ENCODE measurements at places on chromosomes 16 and 17.

DNA sequence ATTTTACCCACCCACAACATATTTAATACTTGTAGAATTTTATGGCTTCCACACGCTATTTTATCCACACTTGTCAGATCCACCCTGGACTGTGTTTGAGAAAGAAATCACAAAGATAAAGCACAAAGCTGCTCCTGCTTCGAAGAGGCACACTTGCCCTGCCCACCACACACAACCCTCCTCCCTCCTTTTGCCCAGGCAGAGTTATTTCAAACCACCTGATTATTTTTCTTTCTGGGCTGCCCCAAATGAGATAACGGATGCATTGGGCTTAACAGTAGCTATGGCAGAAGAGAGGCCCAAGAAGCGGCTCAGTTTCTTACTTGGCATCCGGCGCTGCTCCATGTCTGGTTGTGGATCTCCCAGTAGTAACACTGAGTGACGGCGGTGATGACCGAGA is 27.2 kb downstream of the PKD1L3 start:
- DNase-seq: no peak

GRCh38 chr17:68161644-68162428 is 86.0 kb upstream of the AMZ2 start:
- no peak for DNase-seq

GRCh38 chr17:41496803-41497484 is 7.2 kb upstream of the KRT36 start:
- DNase-seq: peak; percentile 99

- DNase-seq: no peak
These were observed 4.4 kb upstream of the ABCA9 start for GRCh38 chr17:69065113-69065512.

GRCh38 chr16:57023541-57024249 is 34.3 kb downstream of the NLRC5 start:
- no peak for DNase-seq

DNA sequence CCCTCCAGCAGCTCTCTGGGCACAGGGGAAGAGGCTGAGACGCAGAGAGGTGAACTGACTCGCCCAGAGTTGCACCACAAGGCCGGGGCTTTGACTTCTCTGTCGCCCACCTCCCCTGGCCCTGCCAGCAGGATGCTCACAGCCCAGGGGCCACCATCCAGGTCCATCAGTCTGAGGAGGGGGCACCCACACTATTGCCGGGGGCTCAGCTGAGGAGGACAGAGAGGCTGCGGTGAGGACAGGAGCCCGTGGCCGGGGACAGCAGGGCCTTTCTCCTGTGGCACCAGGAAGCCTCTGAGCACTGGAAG is 32.6 kb downstream of the KDM8 start:
- DNase-seq: no peak

- no peak for DNase-seq
These were observed 57.4 kb upstream of the HAPSTR1 start for GRCh38 chr16:9034056-9034455.

DNA sequence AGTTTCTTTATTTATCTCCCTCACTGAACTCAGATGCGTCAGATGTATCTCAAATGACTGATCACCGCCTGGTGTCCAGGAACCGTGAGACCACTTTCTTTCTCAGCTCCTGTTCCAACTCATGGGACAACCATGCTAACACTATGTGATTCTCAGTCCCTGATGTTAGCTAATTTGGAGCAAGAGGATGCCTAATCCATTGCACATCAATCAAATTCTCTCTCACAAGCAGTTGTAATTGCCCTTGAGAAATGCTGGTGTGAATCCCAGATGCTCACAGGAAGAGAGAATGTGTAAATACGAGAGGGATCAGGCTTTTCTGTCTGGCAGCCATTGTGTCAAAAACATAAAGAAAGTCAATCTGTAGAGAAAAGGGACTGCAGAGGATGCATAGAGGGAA is 134.9 kb downstream of the WSCD1 start:
- DNase-seq: no peak

DNA sequence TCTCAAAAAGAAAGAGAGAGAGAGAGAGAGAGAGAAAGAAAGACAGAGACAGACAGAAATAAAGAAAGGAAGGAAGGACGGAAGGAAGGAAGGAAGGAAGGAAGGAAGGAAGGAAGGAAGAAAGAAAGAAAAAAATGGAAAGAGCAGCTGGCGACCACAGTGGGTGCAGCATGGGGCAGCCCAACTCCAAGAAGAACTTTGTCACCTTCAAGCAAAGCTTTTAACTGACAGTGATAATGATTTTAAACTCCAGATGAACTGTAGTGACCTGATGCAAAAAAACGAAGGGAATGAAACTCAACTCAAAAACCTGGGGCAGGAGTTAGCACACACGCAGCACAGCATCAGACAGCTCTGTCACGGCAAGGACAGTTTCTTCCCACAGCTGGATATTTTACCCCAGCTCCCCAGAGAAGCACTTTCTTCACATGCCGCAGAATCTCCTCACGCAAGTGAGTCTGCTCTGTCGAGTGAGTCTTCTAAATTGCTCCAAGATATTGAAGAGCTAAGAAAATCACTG is 5.0 kb upstream of the ARHGAP17 start:
- no peak for DNase-seq

DNA sequence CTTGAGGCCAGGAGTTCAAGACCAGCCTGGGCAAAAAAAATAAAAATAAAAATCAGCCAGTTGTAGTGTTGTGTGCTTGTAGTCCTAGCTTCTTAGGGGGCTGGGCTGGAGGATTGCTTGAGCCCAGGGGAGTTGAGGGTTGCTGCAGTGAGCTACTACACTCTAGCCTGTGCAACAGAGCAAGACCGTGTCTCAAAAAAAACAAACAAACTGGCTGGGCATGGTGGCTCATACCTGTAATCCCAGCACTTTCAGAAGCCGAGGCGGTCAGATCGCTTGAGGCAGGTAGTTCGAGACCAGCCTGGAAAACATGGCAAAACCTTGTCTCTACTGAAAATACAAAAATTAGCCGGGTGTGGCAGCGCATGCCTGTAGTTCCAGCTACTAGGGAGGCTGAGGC is 4.9 kb upstream of the UBALD2 start:
- no peak for DNase-seq

GRCh38 chr16:80051040-80051439 is 450.5 kb upstream of the MAF start:
- DNase-seq: no peak
